Thyroid gland (tissue), 4 donors: ENCODE measurements at places on chromosomes 7 and 10. TPM values are rescaled to one million over a fixed set of nuclear protein-coding genes. Genes with fewer than 3 reads are reported as not detected.

GRCh38 chr10:43036481-43037428 lies 40.1 kb upstream of the RET start:
- no peak for DNase-seq

DNA sequence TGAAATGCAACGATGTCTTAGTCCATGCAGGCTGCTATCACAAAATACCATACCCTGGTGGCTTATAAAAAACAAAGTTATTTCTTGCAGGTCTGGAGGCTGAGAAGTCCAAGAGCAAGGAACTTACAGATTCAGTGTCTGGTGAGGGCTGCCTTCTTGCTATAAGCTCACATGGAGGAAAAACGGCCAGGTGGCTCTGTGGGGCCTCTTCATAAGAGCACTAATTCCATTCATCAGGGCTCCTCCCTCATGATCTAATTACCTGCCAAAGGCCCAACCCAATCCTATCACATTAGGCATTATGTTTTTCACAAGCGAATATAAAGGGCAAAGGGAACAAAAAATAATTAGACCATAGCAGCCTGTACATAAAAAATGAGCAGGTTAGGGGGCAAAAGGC lies 35.4 kb downstream of the PAPSS2 start:
- no peak for DNase-seq

The SLC26A5 gene
- 1.9 TPM for total RNA-seq

The TAS2R5 gene
- total RNA-seq = 2.7 TPM

The HERC4 gene
- 76.3 TPM for total RNA-seq
